ENCODE measurements at places on chromosomes 13 and 19.

GRCh38 chr13:39035204-39035603, 2.7 kb downstream of the PROSER1 start:
- no peak for DNase-seq

- DNase-seq: no peak
Measured at GRCh38 chr13:79880818-79881217, 399.9 kb downstream of the NDFIP2 start.

- DNase-seq: no peak
Measured at GRCh38 chr19:10636304-10636972, 11.1 kb downstream of the SLC44A2 start.

DNA sequence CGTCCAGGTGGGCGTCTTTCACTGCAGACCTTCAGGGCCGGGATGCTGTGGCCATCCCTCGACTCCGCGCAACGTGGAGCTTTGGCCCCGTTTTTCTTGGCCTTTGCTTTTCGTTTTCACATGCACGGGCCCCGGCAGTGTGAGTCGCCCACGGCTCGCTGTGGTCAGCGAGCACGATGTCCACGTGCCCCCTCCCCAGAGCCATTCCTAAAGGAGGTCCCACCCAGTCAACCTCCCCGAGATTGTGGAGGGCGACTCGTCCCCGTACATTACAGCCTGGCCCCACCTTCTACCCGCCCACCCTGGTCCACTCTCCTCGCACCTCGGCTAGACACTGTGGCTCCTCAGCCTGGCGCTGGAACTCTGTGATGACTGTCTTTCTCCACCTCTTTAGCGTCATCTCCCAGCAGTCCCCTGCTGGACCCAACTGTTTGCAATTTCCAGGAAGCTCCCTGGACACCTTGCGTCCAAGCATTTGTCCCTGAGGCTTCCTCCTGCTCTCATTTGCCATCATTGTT, 405 bp downstream of the ZNF446 start:
- DNase-seq: no peak
